ENCODE measurements at places on chromosomes 5 and 9.

DNA sequence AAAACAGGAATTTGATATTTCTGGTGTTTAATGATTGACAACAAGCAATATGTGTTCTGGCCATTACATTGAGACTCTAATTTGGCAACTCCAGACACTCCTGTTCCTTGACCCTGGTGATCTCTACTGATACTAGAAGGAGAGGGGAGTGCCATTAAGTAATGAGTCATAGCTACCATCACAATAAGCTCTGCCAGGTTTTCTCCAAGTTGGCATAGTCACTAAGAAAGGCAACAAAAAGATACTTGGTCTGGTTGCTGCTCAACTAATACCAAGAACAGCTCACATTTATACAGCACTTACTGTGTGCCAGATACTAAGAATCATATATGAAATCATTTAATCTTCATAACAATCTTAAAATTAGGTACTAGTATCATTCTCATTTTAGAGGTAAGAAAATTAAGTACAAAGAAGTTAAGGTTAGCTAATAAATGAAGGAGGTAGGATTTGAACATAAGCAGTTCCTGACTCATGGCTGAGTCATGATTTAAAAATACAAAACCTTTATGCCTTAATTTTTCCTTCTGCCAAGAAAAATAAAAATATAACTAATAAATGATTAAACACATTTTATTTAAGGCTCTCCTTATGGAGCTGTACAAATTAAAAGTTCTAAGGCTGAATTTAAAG lies 19.9 kb upstream of the PRXL2C start:
- DNase-seq, result no peak

GRCh38 chr9:101625876-101626275 lies 31.1 kb upstream of the PPP3R2 start:
- DNase-seq, result no peak

GRCh38 chr5:26492906-26493459 lies 545.4 kb downstream of the CDH9 start:
- no peak for DNase-seq

GRCh38 chr9:73371801-73372200 lies 220.1 kb downstream of the ANXA1 start:
- no peak for DNase-seq

- DNase-seq, result no peak
Observed at GRCh38 chr9:97934321-97935115, 3.5 kb downstream of the HEMGN start.

- no peak for DNase-seq
Observed at GRCh38 chr9:135255033-135255840, 167.8 kb downstream of the OLFM1 start.

GRCh38 chr5:52859628-52860027 lies 71.9 kb downstream of the ITGA1 start:
- DNase-seq, result no peak

- DNase-seq, result no peak
Observed at GRCh38 chr9:75960551-75960950, 70.1 kb downstream of the PCSK5 start.

DNA sequence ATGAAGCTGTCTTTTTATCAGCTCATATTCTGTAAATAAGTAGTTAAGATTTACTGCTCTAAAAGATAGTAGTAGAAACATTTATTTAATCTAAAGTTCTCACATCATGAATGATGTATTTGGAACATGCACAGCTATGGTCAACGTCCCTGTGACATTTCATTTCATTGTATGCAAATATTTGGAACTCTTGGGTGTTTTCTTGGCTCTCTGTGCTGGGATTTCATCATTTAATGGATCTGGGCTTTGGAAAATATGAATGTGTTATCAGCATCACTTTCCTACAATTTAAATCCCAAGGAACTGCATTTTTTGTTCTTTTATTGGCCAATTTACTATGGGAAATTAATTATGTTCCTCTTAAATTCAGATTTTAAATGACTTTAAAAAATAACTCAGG lies 462.9 kb downstream of the SEMA5A start:
- no peak for DNase-seq

DNA sequence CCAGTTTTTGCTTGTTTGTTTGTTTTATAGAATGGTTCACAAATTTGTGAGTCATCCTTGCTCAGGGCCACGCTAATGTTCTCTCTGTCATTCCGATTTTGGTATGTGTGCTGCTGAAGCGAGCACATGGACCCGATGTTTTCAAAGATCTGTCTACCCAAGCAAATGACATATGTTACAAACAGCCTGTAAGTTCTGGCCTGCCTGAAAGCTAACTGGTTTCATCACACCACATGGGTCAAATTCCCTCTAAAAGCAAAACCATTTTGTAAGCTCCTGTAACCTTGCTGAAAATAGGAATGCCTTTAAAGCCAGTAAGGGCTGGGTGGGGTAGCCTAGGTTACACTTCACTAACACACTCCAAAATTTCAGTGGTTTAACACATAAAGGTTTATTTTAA lies 25.4 kb downstream of the DMRT3 start:
- no peak for DNase-seq

DNA sequence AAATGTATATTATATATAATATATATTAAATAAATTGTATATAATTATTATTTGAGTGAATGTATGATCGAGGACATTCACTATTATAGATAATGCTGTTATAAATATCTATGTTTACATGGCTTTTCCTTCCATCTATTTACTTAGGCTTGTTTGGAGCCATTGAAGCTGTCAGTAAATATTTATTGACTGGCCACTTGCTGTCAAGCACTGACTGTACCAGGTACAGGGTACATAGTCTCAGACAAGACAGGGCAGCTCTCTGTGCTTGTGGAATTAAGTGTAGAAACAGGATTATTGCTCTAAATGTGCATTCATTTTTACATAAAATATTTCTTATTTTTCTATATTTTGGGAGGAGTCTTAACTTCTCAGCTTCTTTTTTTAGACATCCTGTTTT lies 16.4 kb downstream of the FAXDC2 start:
- DNase-seq, result no peak

GRCh38 chr5:139282197-139282557 lies 11.4 kb upstream of the MATR3 start:
- DNase-seq, result no peak

- no peak for DNase-seq
Observed at GRCh38 chr5:143882520-143882919, 70.6 kb downstream of the HMHB1 start.

DNA sequence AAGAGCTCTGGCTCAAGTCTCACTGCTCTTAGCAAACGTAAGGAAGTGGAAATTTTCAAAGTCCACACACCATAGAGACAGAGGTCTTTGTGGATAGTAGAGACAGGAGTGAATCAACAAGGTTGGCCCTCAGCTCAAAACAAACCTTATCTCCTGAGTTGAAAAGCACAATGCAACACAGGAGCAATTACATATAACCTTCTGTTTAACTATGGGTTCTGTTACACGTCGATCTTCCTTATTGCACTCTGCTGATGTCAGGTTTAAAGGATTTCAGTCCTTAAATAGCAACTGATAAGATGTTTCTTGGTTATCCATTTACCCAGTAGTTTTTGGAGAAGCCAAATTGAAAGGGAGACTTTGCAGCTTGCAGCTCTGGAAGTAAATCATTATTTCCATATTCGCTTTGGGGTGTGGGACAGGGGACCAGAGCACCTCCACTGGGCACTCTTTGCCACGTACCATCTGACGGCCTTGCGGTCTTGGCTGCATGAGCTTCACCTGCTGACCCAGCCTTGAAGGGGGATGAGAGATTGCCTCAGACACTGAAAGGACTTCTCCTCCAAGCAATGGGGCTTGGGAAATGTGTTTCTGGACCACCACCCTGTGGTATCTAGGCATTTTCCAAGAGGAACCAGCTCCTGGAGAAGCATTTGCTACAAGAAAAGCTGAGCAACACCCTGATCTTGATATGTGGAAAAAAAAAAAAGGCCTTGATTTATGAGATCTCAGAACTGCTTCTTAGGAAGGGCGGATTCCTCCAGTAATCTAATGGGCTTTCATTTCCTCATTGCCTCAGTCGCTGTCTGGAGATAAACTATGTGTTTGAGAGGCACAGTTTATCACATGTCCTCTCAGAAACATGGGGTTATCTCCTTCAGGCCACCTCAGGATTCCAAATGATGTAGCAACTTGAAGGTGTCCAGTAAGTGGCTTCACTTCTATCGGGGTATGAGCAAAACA lies 56.2 kb upstream of the ZNF622 start:
- no peak for DNase-seq

DNA sequence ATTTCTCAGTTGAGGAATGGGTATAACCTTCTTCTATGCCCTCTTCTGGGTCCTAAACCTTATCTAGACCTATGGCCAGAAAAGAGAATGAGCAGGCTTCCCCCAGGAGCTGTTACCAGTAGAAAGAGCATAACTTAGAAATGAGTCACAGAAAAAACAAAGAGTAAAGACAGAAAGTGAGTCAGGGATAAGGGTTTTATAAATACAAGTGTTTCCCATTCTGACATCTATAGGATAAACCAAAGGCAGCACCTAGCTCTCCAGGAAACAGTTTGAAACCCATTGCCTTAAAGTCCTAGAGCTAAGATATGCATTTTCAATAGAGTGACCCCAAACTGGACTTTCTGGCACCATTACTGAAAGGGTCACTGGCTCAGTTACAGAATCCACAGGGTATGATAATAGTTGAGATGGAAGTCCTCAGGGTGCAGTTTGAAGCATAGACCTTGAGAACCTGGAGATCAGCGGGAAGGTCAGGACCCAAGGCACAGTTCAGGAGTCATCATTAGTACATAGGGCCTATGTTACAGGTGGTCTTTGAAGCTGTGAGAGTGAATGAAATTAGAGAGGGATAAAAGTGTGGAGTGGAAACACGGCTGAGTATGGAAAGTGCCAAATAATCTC lies 42.7 kb upstream of the LIFR start:
- DNase-seq, result no peak

DNA sequence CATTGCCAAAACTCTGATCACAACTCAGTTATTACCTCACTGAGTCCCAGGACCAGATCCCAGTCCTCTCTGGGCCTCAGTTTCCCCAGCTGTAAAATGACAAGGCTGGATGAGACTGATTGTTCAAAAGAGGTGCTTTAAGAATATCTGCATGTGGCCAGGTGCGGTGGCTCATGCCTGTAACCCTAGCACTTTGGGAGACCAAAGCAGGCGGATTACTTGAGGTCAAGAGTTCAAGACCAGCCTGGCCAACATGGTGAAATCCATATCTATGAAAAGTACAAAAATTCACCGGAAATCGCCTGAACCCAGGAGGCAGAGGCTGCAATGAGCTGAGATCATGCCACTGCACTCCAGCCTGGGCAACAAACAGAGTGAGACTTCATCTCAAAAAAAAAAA lies 8.3 kb downstream of the ATOX1 start:
- no peak for DNase-seq

DNA sequence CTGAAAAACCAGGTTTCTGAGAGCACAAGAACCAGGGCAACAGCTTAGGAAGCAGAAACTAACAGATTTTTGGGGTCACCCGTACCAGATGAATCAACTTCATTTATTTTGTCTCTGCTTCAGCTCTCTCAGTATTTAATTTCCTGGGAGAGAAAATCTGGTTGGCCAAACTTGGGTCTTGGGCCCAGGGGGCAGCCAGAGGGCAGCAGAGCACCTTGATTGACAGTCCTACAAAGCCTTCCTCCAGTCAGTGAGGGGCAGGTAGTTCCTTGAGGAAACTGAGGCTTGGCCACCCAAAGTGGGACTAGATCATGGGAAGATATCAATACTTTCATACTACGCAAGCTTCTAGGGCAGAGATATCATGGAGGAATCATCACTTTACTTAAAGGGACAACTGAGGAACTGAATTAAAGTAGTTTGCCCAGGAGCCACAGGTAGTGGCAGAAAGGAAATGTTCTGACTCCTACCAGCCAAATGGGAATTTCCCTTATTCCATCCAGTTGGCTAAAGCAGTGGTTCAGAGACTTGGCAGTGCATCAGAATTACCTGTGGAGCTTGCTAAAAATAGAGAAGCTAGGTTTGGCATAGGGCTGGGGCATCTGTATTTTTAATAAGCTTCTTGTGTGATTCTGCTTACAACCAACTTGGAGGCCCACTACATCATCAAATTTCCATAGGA lies 21.5 kb upstream of the ARHGAP26 start:
- DNase-seq, result peak; percentile 20
